Daoy (cell line): ENCODE measurements at places on chromosomes 16 and 17. TPM values are rescaled to one million over a fixed set of nuclear protein-coding genes. Genes with fewer than 3 reads are reported as not detected.

DNA sequence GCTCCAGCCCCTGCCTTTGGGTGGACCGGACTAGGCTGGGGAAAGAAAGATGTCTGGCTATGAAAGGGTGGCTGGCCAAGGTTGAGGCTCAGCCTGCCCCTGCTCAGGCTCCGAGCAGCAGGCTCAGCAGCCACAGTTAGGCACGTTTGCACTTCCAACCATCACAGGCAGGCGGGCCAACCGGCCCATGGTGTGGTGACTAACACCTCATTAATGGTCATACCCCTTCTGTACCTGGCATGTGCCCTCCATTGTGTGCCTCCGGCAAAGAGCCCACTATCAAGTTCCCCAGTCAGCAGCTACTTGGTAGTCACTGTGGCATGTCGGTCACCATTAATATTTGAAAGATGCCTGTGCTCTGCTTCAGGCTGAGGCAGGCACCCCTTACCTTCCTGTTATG is 6.7 kb downstream of the TBC1D24 start:
- DNase-seq, result no peak

Gene VPS35
- 84.9 and 95.3 TPM in 2 replicates for total RNA-seq

- no peak for DNase-seq
These were observed 3.6 kb downstream of the CLUH start for GRCh38 chr17:2707721-2708584.

GRCh38 chr17:80204626-80205468 is 15.3 kb downstream of the SGSH start:
- DNase-seq, result no peak
